Naive B cell (primary cell): ENCODE measurements at places on chromosomes 1 and 21. TPM values are rescaled to one million over a fixed set of nuclear protein-coding genes. Genes with fewer than 3 reads are reported as not detected.

DNA sequence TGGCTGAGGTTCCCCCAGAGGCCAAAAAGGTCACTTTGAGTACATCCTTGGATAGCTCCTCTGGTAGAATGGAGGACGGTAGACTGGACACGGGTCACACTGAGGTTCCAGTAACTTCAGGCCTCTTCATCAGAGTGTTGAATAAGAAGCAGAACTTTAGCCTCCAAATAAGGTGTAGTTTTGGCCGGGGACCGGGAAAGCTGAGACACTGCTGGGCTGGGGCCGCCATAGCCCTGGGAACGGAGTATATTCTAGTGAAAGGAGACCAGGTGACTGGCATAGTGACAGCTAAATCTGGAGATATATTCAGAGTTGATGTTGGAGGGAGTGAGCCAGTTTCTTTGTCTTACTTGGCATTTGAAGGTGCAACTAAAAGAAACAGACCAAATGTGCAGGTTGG is 84.1 kb downstream of the EVA1C start:
- DNase-seq: no peak

DNA sequence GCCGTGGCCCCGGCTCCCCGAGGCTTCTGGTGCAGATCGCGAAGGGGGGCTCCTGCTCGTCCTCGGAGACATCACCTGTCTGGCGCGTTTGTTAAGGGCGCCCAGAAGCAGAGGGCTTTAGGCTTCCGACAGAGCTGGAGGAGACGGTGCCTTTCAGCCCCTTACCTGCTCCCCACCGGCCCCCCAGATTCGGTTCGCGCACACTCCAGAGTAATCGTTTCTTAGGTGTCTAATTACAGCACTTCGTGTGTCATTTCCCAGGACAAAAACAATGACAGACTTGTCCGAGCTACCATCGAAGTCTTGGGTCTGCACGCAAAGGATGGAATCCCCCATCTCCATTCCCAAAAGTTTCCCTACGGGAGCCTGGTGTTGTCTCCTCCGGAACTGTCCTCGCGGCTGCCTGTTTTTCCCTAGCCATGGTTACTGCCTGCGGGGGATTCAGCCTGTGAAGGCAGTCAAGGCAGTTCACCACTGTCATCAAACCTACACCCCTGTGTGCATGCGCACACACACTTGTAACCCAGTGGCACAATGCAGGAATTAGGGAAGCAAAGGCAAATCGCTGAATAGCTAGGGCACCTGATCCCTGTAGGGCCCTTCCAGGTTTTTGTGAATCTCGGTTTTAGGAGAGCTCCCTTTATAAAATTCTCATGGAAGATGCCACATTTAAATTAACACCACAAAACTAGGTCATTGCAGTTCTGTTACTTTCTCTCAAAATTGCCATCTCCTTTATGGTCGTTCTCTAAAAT is 738 bp upstream of the CDC42BPA start:
- no peak for DNase-seq

GRCh38 chr1:35530946-35531345 is 26.3 kb downstream of the KIAA0319L start:
- DNase-seq: no peak

Gene RASAL2
- polyA plus RNA-seq: 0.56 TPM

Gene AZIN2
- 1.9 TPM for polyA plus RNA-seq

Gene DNASE2B
- polyA plus RNA-seq: not detected

- no peak for DNase-seq
These were observed 186.3 kb downstream of the VPS13D start for GRCh38 chr1:12416101-12416500.

Gene RAB7B
- not detected for polyA plus RNA-seq

Gene GSTM3
- polyA plus RNA-seq: 3.1 TPM

- DNase-seq: no peak
These were observed 25.2 kb downstream of the KIFAP3 start for GRCh38 chr1:170049176-170049800.

DNA sequence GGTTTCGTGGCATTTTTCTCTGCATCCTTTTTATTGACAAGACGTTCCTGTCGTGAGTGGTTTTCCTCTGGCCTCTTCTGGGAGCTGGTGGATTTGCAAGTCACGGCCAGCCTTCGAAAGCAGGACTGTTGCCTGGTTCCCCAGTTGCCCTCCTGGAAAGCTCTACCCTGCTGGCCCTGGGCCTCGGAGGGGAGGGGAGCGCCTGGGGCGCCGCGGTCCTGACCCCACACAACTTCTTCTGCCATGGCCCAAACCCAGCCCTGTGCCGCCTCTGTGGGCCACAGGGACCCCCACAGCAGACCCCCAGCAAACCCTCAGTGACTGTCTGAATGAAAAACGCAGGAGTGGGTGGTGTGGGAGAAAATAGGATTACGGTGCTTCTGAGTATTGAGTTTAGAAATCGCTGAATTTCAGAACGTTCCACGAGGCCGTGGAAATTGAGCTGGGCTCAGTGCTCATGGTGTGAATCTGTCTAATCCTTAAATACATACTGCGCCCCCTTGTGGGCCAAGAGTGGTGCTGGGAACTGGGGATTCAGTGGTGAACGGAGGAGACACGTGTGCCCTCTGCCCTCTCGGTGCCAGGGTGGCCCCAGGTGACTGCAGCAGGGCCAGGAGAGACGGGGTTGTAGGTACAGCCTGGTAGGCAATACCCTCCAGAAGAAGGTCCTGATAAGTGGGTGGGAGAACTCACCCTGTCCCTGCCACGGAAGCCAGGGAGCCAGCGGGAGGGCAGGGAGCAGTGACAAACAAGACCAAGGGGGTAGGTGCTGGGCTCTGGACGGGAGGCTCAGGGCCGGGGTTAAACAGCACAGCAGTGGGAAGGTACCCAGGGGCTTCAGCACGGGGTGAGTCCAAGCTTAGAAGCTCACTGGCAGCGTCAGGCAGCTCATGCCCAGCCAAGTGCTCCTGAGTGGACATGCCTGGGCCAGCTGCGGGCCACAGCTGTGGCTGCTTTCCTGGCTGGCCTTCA is 101.2 kb upstream of the COL6A1 start:
- peak; percentile 25 for DNase-seq

Gene CELSR2
- not detected for polyA plus RNA-seq

DNA sequence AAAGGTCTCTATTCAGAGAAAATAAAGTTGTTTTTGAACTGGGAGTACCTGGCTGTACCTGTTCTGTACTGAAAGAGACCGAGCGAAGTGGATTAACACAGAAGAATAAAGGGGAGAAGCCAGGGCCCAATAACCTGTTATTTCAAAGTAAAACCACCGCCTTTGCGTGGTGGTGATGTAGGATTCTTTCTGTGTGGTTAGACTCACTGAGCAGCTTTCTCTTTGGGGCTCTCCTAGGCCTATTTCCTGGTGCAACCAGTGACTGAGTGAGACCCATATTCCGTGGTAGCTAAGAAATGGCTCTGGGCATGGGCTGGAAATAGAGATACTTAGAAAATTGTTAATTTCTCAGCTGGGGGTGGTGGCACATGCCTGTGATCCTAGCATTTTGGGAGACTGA is 99.9 kb downstream of the XCL2 start:
- DNase-seq: no peak

Gene RHD
- polyA plus RNA-seq: 0.32 TPM

DNA sequence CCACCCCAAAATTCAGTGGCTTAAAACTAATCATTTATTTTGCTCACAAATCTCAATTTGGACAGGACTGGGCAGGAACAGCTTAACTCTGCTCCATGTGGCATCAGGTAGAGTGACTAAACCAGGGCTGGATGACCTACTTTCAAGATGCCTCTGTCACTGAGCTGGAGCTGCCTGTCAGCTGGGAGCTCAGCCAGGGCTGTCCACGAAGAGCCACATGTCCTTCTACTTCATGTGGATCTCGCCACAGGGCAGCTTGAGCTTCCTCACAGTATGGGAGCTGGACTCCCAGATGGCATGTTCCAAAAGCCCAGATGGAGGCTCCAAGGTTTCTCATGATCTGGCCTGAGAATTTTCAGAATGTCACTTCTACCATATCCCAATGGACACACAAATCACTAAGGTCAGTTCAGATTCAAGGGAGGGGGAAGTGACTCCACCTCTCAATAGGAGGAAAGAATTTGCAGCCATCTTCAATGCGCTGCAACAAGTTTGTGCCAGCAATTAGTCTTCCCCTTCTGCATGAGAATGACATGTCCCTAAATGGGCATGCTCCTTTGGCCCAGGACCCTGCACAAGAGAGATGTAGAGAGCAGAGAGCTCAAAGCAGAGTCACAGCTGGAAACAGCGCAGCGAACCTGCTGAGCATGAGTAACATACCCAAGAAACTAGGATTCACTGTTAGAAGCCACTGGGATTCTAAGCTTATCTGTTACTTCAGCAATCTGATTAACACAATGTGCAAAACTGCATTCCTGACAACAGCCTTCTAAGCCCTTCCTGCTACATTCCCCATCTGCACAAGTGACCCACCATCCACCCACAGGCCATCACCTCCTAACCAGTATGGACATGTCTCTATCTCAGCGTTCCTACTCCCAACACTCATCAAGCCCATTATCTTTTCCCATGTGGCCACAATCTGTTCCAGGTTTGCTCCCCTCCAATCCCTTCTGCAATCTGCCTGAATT is 17.0 kb downstream of the HLCS start:
- DNase-seq: no peak

DNA sequence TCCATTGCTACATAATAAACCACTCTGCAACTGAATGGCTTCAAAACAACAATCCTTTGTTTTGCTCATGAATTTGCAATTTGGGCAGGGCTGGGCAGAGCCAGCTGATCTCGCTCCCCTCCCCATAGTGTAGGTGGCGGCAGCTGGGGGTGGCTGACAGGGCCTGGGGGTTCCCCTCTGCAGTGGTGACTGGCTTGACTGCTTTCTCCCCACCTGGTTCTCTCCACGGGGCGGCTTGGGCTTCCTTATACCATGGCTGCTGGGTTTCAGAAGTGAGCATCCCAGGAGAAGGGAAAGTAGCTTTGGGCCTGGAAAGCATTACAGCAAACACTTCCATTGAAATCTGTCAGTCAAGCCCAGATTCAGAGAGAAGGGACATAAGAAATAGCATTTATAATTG is 129.7 kb upstream of the ZBTB40 start:
- no peak for DNase-seq

Gene ECE1
- 6.9 TPM for polyA plus RNA-seq

DNA sequence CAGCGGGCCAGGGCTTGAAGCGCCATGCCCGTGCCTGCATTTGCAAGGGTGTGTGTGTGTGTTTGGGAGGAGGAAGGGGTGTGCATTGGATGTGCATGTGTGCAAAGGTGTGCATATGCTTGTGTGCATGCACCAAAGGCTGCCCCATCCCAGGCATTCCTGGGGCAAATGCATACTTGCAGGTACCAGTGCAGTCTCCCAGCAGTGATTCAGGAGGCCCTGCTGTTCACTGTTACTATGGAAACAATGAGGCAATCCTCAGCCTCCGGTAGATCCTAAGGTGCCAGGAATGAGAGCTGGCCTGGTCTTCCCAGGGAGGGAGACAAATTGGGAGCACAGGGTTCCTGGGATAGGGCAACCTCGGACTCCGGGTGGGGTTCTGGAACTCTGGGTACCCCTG is 7.5 kb upstream of the FNDC5 start:
- DNase-seq: no peak

DNA sequence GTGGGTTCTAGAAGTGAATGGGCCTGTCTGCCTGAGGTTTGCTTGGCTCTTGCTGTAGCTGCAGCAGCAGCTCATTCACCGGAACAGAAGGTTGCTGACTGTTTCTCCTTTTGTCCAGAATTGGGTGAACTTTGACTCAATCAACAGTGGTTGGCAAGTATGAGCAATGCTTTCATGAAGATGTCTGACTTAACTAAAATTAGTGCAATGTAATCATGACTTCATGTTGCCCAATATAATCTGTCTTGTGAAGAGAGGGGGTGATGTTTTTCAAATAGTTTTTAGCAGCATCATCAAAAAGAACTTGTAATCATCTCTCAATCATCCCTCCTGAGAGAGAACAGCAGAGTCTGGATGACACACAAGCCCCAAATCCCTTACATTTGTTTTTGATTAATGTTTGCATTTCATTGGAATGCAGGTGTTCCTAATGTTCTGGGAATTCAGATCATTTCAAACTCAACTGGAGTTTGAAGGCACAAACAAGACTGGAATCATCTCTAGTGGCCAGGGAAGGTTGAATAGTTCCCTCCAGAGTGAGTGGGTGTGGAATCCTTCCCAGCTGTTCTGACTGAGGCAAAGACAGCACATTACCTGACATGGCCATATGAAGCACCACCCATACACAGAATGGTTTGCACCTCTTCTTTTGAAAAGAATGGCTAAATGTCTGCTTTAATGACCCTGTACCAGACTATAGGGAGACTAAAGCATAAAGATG is 82.9 kb downstream of the HLX start:
- DNase-seq: no peak

DNA sequence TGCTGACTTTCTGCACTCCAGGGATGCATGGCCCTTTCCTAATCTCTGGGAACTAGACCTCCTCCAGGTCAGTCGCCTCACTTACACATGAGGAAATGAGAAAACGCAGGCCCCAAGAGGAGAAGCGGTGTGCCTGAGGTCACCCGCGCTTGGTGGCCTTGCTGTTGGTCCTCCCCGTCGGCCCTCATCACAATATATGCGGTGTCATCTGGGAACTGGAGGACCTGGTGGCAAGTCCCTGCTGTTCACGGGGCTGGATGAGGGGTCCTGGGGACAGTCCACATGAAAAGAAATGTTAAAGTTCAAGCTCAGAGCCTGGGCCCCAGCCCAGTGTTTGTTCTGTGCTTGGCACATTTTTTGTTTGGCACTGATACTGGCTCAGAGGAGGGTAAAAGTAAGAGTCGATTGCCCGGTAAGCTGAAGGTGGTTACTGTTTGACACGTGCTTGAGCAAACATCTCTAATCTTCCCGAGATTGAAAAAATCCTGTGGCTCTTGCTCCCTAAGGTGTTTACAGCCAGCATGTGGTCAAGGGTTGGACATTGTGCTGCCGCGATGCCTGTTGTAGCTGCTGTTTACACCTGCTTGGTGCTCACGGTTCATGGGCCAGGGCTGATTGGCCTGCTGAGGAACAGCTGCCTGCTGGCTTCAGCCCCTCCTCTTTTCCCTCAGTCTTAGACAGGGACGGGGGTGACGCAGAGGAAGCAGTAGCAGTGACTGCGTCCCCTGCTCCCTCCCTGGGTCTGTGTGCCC is 5.2 kb downstream of the COQ8A start:
- DNase-seq: no peak

DNA sequence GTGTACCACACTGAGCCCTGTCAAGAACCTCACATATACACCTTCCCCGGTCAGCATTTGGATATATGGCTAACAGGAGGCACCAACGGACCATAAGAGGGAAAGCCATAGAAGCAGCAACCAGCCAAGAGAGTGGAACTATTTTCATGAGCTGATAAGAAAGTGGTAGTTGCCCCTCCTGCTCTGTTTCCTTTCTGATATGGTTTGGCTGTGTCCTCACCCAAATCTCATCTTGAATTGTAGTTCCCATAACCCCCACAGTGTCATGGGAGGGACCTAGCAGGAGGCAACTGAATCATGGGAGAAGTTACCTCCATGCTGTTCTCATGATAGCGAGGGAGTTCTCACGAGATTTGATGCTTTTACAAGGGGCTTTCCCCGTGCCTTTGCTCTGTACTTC is 366.1 kb upstream of the DAB1 start:
- no peak for DNase-seq
